ENCODE measurements at places on chromosomes 7 and 10.

DNA sequence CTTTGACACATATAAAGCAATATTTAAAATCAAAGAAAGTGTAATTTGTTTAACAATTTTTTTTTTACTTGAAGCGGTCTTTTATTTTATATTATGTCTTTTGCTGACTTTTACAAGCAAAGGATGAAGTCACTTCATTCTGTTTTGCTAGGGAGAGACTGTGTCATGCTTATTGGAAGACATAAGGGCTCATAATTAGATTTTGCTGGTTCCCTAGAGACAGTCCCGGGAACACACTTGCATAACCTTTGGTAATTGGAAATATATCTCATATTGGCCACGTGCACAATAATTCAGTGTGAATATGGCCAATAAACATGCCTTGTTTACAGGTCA lies 448 bp upstream of the NET1 start:
- DNase-seq: no peak

GRCh38 chr10:70232155-70232858 lies 922 bp downstream of the PPA1 start:
- DNase-seq: no peak

DNA sequence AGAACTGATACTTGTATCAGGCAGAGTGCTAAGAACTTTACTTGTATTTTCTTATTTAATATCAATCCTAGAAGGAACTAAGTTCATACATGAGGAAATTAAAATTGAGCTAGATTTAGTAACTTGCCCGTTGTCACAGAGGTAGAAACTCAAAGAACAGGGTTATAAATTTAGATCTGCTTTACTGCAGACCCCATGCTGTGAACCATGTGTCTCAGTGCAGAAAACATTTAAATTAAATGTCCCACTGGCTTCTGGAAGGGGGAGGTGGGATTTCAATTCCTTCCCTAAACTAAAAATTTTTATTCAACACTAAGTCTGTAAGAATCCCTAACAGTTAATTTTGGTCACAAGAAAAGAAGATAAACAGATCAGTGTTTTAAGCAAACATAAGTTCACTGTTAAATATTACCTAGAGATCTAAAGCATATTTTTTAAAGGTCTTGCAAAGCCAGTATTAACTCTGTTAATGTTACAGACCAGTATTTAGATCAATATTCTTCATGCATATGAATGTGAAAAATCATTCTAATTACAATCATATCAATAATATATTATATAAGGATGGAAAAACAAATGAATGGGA lies 23.1 kb downstream of the WASL start:
- DNase-seq: no peak

DNA sequence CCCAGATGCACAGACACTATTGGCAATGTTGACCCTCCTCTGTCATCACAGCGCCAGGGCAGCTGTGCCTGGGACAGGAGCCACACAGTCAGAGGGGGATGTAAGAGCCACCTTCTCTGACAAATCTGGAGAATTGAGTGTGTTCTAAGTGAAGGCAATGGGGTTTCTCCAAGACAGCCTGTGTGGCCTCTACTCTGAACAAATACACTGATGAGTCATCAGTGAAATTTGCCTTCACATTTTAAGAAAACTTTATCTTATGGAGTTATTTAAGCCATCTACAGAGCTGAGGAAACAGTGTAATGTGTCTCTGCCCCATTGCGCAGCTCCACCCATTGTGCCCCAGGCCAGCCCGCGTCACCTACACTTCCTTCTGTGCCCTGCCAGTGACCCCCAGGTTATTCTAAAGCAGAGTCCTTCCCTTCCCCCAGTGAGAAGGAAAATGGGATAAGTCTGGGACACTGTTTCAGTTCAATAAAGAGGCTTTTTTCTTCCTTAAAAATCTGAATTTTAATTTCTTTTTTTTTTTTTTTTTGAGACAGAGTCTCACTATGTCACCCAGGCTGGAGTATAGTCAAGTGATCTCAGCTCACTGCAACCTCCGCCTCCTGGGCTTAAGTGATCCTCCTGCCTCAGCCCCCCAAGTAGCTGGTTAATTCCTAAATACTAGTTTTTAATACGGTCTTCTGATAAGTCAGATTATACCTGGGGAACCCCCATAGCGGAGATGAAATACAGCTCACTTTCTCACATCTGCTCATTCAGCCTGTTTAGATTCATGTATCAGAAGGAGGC lies 21.8 kb downstream of the AKR1E2 start:
- DNase-seq: no peak

DNA sequence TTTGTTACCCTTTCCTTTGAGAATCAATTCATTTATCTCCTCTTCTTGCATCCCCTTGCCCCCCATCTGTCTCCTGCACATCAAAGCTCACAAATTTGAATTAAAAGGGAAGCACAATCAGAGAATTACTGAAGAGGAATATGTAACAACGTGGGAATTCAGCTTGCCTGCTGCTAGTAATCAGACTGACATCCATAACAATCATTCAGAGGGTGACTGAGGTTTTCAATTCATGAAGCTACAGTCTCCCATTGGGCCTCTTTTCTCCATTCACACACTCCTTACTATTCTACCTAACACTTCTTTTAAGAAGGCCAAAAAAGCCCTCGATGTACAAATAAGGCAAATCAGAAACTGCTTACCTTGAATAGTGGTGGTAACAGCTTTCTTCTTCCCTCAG lies 24.3 kb upstream of the DNA2 start:
- no peak for DNase-seq

DNA sequence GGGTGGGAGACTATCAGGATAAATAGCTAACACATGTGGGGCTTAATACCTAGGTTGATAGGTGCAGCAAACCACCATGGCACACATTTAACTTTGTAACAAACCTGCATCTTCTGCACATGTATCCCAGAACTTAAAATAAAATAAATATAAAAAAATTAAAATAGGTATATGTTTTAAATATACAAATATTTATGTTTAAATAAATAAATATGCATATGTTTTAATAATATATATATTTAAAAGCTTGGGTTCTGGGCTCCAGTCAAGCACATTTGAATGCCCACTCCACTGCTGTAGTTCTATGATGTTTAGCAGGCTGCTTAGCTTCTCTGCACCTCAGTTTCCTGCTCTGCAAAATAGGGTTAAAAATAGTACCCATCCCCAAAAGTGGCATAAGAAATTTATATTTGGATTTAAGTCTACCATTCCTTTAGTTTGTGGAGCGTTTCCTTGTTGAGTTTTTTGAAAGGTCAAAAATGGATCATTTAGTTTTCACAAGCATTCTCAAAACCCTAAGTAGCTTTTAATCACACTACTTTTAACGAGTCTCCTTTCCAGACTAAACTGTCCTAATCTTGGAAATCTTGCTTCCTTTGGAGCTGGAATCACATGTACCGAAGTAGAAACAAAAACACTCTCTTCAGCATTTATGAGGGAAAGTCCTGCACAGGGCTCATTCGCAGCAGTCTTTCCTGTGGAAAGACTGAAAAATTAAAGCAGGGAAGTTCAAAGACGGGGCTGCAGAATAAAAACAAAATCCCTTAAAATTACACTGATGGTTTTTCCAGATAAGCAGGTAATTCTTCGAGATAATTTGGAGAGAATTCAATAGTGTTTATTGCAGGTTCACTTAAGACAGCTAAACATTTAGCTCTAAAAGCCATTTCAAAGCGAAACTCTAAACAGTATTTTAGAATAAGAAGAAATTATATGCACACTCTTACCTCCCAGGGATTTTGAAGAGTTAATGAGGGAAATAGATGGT lies 111.7 kb upstream of the LYZL1 start:
- no peak for DNase-seq

DNA sequence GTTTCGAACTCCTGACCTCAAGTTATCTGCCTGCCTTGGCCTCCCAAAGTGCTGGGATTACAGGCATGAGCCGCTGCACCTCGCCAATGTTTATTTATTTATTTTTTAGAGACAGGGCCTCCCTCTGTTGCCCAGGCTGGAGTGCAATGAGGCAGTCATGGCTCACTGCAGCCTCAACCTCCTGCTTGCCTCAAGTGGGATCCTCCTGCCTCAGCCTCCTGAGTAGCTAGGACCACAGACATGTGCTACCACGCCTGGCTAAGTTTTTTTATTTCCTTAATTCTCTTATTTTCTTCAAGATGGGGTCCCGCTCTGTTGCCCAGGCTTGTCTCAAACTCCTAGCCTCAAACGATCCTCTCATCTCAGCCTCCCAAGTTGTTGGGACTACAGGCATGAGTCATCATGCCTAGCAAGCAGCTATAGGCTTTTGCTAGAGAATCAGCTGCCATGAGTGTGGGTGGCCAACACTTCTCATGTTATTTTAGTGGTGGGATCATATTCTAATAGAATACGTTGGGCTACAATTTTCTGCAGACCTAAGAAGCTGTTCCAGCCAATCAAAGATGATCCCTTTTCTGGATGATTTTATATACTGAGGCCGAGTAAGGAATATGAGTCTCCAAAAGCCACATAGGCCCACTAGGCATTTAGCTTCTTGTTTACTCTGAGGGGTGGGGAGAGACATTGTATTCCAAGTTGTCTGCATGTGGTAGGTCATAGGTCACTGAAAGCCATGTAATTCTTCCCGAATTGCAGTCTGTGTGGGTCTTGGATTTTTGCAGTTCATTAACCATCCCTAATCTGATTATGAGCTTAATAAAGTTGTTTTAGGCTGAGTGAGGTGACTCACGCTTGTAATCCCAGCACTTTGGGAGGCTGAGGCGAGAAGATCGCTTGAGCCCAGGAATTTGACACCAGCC lies 7.6 kb upstream of the TMEM248 start:
- DNase-seq: no peak

DNA sequence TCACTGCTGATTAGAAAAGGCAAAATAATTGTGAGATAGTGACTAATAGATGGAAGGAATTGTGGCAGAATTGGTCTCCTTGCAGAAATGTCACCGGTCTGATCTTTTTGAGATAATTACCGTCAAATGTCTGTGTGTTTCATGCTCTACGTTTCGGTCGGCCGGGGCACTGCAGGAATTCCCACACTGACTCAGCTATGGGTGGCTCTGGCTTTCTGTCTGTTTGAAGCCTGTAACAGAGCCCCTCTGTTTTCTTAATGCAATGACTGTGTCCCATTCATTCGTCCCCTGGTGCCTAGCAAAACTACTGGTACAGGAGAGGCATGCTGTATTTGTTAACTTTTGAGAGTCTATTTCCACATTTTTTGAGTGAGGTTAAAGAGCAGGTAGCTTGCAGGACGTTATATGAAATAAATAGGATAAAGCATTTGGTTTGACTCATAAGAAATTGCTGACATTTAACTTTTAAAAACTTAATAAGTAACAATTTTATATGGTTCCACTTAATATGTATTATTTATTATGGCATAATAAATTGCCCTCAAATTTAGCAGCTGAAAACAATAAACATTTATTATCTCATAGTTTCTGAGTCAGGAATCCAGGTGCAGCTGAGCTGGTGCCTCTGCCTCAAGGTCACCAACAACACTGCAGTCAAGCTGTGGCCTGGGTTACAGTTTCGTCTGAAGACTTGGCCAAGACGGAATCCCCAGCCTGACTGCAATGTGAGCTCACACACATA lies 53.3 kb upstream of the CTBP2 start:
- DNase-seq: no peak

- DNase-seq: no peak
Observed at GRCh38 chr10:13632884-13633440, 46.2 kb downstream of the PRPF18 start.

DNA sequence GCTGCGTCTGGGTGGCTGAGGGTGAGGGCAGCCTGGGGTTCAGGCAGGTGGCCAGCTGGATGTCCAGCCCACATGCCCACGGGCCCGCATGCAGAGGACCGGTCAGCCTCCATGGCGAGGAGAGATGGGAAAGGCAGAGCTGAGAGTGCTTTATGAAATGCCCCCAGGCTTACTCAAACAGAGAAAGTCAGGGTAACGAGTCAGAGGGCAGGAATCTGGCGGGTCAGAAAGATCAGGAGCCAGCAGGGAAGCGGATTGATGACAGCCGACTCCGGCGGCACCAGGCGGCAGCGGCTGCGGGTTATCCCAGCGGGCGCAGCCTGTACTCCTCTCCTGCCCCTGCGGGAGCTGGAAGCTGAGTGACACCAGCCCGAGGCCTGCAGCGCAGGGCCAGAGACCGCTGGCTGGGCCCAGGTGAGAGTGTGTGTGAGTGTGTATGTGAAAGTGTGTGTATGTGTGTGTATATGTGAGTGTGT lies 13.4 kb downstream of the SLC13A4 start:
- no peak for DNase-seq

GRCh38 chr10:60878224-60878623 lies 65.8 kb downstream of the RHOBTB1 start:
- DNase-seq: no peak

GRCh38 chr10:60135020-60135419 lies 228.7 kb upstream of the CCDC6 start:
- DNase-seq: no peak

DNA sequence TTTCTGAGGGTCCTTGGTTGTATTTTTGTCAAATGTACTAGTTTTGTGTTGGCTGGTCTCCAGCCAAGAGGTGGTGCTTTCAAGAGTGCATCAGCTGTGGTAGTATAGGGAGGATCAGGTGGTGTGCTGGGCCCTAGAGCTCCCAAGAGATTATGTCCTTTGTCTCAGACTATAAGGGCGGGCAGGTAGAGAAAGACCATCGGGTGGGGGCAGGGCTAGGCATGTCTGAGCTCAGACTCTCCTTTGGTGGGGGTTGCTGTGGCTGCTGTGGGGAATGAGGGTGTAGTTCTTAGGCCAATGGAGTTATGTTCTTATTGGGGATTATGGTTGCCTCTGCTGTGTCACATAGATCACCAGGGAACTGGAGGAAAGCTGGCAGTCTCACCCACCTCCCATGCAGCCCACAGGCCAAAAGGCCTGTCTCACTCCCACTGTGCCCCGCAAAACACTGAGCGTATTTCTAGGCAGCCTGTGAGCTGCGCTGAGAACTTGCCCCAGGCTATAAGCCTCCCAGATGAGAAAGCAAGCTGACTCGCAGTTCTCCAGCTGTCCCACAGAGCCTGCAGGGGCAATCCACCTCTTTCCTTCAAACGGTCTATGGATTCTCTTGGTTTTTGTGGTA lies 1066.7 kb downstream of the GRM8 start:
- DNase-seq: no peak

DNA sequence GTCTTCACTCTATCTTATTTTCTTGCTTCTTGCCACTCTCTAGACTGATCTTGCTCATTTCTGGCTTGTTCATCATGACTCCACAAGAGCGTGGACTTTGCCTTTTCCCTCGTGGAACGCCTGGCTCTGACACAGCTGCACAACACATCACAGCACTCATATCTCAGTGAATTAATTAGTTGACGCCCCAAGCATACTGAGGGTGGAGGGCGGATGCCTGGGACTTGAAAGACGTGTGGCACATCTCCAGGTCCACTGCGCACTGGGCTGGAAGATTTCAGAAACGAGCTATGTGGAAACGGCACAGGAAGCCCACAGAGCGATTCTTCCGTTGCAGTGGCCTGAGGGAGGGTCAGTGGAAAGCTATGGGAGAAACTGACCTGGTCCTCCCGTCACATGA lies 23.6 kb upstream of the PLEKHA1 start:
- no peak for DNase-seq

GRCh38 chr10:70774810-70775678 lies 10.1 kb downstream of the TBATA start:
- no peak for DNase-seq
